ENCODE measurements at places on chromosomes 7 and 10.

- no peak for DNase-seq
Observed at GRCh38 chr7:24406053-24406788, 122.2 kb downstream of the NPY start.

- no peak for DNase-seq
Observed at GRCh38 chr10:70212879-70213278, 20.4 kb downstream of the PPA1 start.

GRCh38 chr7:148849393-148850098 lies 34.5 kb downstream of the EZH2 start:
- DNase-seq, result no peak

DNA sequence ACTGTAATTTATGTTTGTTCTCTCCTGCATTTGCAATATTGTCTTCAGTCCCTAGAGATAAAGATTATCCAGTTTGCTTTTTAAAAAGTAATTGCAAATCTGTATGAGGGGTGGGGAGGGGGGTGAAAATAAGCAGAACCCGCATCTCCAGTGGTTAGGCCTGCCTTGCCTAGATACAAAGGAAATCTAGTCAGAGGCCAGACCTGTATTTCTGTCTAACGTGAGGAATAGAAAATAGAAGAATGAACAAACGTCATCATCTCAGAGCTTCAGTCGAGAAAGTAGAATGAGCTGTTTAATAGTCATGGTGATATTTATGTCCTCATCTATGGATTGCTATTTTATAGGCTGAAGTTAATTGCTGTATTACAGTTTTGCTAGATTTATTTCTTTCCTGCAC lies 284.2 kb downstream of the BICC1 start:
- peak; percentile 8 for DNase-seq

DNA sequence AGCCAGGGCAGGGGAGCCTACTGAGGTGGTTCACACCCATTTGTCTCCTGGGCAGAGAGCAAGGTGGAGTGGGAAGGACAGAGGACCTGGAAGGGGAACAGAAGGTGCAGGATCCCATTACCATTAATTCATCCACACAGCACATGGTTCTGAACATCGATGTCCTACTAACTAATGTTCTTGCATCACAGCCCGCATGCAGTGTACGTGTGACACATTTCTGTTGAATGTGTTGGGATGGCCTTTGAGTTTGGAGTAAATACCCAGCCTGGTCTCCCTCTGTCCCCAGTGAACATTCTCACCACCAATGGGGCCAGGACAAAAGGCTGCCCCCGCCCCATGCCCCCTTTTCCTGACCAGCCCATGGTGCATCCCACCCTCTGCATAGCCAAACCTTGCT lies 46.3 kb downstream of the FAM241B start:
- no peak for DNase-seq

DNA sequence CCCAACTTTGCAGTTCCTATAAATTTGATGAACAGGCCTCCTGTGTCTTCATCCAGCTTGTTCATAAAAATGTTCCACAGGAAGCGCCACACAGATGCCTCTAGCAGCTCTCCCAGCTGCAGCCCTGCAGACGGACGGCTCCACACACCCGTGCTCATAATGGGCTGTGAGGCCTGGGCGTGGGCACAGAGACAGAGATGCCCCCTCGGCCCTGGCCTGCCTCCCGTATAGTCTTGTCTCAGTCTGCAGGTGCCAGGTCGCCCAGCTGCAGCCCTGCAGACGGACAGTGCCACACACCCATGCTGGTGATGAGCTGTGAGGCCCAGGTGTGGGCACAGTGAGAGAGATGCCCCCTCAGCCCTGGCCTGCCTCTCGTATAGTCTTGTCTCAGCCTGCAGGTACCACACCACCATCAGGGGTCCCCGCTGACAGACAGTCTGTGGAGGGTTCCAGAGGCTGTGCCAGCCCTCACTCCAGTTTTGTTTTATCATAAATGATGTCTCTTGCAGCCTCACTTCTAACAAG lies 189.9 kb downstream of the TCERG1L start:
- DNase-seq, result no peak

DNA sequence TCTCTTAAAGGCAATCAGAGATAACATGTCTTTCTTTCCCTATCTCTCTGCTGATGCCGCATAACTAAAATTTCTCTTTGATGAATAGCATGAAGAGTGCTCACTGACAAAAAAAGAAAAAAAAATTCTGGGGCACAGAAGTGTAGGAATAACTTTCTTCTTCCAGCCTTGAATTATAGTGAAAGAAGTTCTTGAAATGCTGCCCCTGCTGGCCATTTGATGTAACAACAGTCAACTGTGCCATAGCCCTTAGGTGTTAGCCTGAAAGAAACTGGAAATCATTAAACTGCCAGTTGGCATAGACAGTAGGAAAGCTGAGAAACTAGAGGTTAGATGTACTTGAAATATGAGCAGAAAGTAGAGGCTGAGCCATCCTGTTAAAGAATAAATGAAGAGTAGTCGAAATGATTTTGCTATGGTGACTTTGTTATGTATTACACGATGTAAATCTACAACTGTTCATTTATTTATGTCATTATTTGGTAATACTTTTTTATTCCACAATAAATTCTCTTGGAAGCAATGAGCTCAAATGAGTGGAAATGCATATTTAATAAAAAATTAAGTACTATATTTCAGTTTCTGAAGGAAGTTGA lies 48.3 kb upstream of the FAM171A1 start:
- DNase-seq, result peak; percentile 21

DNA sequence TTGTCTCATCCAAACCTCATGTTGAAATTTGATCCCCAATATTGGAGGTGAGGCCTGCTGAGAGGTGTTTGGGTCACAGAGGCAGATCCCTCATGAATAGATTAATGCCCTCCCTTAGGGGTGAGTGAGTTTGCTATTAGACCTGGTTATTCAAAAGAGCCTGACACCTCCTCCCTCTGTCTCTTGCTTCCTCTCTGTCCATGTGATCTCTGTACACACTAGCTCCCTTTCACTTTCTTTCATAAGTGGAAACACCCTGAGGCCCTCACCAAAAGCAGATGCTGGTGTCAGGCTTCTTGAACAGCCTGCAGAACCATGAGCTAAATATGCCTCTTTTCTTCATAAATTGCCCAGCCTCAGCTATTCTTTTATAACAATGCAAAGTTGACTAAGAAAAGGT lies 447.1 kb downstream of the MDFIC start:
- no peak for DNase-seq

DNA sequence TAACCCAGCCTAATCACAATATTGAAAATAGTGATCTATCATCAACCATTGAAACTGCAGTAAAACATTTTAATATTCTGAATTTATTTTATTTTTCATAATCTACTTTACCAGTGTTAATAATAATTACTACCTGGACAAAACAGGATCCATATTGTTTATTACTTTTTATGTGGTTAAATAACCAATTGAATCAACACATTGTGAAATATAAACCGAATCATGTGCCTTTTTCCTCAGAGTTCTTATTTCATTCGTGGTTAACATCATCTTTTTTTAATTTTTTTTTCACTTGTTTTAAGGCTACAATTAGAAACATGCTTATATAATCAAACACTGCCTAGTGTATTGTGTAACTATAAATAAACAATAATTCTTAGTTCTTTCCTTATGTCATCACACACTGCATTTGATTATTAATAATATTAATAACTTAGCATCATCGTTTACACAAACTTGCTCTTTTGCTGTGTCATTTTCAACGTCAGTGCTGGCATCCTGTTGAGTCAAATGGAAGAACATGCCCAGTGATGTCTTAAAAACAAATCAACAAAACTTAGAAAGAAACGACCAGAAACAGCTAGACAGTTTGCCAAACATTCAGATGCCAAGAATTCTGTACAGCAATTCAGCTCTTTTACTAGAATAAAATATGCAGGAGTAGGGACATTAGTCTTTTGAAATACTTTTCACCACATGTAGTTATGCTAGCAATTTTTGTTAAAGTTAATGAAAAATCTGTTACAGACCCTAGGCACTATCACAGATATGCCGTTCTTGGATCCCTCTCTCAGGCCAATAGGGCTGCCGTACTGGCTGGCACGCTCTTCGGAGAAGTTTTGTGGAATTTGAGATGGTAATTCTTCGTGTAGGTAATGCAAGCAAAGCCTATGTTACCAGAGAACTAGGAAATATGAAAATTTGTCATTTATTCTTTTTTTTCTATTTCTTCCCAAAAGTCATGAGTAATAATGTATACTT lies 330.4 kb upstream of the SEMA3A start:
- DNase-seq, result peak; percentile 76

- DNase-seq, result no peak
Observed at GRCh38 chr10:791639-792038, 102.2 kb upstream of the DIP2C start.

- DNase-seq, result no peak
Observed at GRCh38 chr10:73865459-73866442, 8.6 kb downstream of the CAMK2G start.
